ENCODE measurements at places on chromosomes 7 and 10.
A peak's percentile ranks its signal among the peaks of the same experiment; 100 is the strongest.

- DNase-seq = no peak
These were observed 79.3 kb downstream of the CSTF2T start for GRCh38 chr10:51620131-51620530.

GRCh38 chr7:92904244-92905131, 68.1 kb upstream of the CDK6 start:
- DNase-seq = no peak

DNA sequence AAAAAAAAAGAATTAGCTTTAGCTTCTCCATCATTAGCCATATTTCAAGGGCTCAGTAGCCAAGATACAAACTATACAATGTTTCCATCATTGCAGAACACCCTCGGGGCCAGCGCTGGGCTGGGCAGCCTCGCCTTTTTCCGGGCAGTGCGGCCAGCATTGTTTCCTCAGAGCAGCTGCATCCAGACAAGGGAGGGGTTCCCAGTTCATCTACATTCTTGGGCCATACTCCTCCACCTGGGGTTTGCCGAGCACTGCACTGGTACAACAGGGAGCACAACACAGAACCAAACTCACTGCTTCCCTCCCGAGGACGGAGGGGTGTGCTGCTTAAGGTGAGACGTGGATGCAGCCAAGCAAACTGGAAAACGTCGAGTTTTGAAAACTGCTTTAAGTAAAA, 2.4 kb upstream of the PKD1L1 start:
- no peak for DNase-seq

GRCh38 chr10:99579971-99580370, 40.3 kb downstream of the SLC25A28 start:
- DNase-seq = no peak

- DNase-seq = peak; percentile 73
These were observed 12.1 kb downstream of the ASB13 start for GRCh38 chr10:5654218-5654755.

- no peak for DNase-seq
These were observed 78.4 kb downstream of the PDE1C start for GRCh38 chr7:31991846-31992245.

Data from OCI-LY7 (cell line).